Endothelial cell of umbilical vein (primary cell): ENCODE measurements at places on chromosomes 16 and 17. TPM values are rescaled to one million over a fixed set of nuclear protein-coding genes. Genes with fewer than 3 reads are reported as not detected.

Gene KRT15
- total RNA-seq, result 2.8 TPM in 2 replicates

Gene IRX3
- not detected in 2 replicates for total RNA-seq

Gene LIMD2
- 69.0 TPM in 2 replicates for total RNA-seq

Gene LCAT
- 44.9 and 46.1 TPM in 2 replicates for total RNA-seq

Gene CNGB1
- total RNA-seq, result not detected in 2 replicates

Gene FLCN
- 56.9 and 68.9 TPM in 2 replicates for total RNA-seq

Gene FAAP100
- 50.2 and 54.3 TPM in 2 replicates for total RNA-seq

Gene ABCC11
- total RNA-seq, result not detected in 2 replicates
